ENCODE measurements at places on chromosomes 12 and 14. TPM values are rescaled to one million over a fixed set of nuclear protein-coding genes. Genes with fewer than 3 reads are reported as not detected.

Gene DIO2
- total RNA-seq, result 8.5 TPM

Gene ALX1
- not detected for total RNA-seq

DNA sequence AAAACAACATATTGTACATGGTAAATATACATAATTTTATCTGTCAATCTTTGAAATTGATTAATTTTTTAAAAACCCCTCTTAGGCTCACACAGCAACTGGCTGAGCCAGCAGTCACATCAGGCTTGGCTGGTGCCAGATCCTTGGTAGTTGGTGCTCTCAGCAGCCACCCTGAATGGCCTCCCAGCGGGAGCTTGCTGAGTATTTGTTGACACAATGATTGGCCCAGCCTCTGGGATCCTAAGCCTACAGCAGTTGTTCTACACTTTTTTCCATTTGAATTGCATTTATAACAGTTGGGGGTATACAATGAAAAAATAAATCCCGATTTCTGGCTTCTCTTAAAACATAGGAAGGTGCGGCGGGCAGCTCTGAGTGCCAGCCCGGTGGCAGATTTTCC, 11.1 kb downstream of the PRKAB1 start:
- H3K4me1 ChIP-seq, result no peaks in the 10 kb centered on the region
- no peaks in the 10 kb centered on the region for H3K27me3 ChIP-seq
- H3K36me3 ChIP-seq, result peaks cover 12% of the 10 kb centered on the region
- no peak overlapping the region for H3K4me3 ChIP-seq
- DNase-seq, result no peak

GRCh38 chr12:6352193-6353173, 10.6 kb upstream of the TNFRSF1A start:
- no peaks in the 10 kb centered on the region for H3K27me3 ChIP-seq
- no peaks in the 10 kb centered on the region for H3K36me3 ChIP-seq
- H3K4me3 ChIP-seq, result no peak overlapping the region
- DNase-seq, result no peak

DNA sequence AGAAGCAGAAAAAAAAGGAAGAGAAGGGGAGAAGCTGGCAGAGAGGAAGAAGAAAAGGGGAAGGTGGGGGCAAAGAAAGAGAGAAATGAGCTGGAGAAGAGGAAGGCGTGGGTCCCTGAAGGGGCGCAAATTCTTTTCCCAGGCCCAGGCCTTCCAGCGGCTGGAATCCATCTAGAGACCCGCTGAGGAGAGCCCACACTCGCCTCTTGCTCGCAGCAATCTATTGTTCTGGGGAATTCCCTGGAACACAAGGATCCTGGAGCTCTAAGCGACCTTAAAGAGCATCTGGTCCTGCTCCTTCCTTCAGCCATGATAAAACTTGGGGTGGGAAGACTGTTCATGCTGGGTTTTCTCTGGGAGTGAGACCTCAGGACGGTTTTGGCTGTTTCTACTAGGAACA, 41.2 kb upstream of the FKBP4 start:
- no peaks in the 10 kb centered on the region for H3K4me1 ChIP-seq
- H3K36me3 ChIP-seq, result no peaks in the 10 kb centered on the region
- no peaks in the 10 kb centered on the region for H3K27me3 ChIP-seq
- no peak overlapping the region for H3K27ac ChIP-seq
- DNase-seq, result no peak

GRCh38 chr14:93916498-93916897, 10.6 kb upstream of the FAM181A start:
- H3K36me3 ChIP-seq, result no peaks in the 10 kb centered on the region
- no peaks in the 10 kb centered on the region for H3K27me3 ChIP-seq
- no peak for DNase-seq
- no peak overlapping the region for H3K4me3 ChIP-seq
- no peak overlapping the region for H3K27ac ChIP-seq
- H3K4me1 ChIP-seq, result no peaks in the 10 kb centered on the region

DNA sequence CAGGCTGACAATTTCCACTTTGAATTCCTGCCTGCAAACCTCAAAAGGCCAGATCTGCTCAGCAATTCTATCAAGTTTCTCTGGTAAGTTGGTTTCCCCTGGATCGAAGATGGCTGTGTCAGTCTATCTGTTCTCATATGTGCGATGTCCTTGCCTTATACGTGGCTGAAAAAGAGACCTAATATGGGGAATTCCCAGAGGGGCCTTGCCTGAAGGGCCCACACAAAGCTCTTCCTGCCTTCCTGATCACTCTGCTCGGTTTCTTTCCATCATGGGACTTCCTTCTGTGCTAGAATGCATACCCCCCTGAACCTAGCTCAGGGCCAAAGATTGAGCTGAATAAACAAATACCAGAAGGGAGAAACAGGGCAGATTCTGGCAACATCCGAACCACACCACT, 13.2 kb downstream of the TCL1B start:
- no peaks in the 10 kb centered on the region for H3K36me3 ChIP-seq
- H3K27ac ChIP-seq, result no peak overlapping the region
- no peak for DNase-seq
- no peaks in the 10 kb centered on the region for H3K4me1 ChIP-seq
- H3K27me3 ChIP-seq, result peaks cover 3% of the 10 kb centered on the region

All from prostate gland (tissue), 2 donors.